ENCODE measurements at places on chromosomes 6 and 20. TPM values are rescaled to one million over a fixed set of nuclear protein-coding genes. Genes with fewer than 3 reads are reported as not detected.

Gene KCNQ2
- not detected for total RNA-seq

Gene ISM1
- not detected for total RNA-seq

Gene PSMG4
- 36.7 TPM for total RNA-seq

Gene STX11
- 1.7 TPM for total RNA-seq

Gene SFTA2
- total RNA-seq, result not detected

Gene E2F3
- total RNA-seq, result 4.5 TPM

Gene CTCFL
- not detected for total RNA-seq

Gene FAXC
- 0.15 TPM for total RNA-seq

Gene PI16
- under 0.01 TPM for total RNA-seq

Gene TAP1
- total RNA-seq, result 28.0 TPM

Gene RSPH9
- 0.94 TPM for total RNA-seq

Gene PAQR8
- 1.9 TPM for total RNA-seq

Gene NKAPL
- total RNA-seq, result 1.4 TPM

Gene PLAGL1
- total RNA-seq, result 12.6 TPM

Gene WFDC10B
- not detected for total RNA-seq

Gene CCN6
- total RNA-seq, result not detected

Gene KCNK16
- total RNA-seq, result not detected

Gene MLIP
- not detected for total RNA-seq

Gene ULBP3
- 5.0 TPM for total RNA-seq

Gene C2
- total RNA-seq, result 0.90 TPM

Gene GGT7
- total RNA-seq, result 11.9 TPM

Gene SSTR4
- total RNA-seq, result not detected

Gene COL19A1
- not detected for total RNA-seq

Gene COMMD7
- total RNA-seq, result 9.4 TPM

Gene CFB
- 15.0 TPM for total RNA-seq

Gene RAB32
- 108 TPM for total RNA-seq

Gene MRPL14
- total RNA-seq, result 52.8 TPM

Gene POPDC3
- total RNA-seq, result 1.4 TPM

Gene TMC2
- total RNA-seq, result not detected

Gene ATP9A
- 82.1 TPM for total RNA-seq

Gene COL11A2
- total RNA-seq, result 0.08 TPM

Gene TCFL5
- 12.5 TPM for total RNA-seq

Gene GDAP1L1
- not detected for total RNA-seq

All from smooth muscle cell of the coronary artery (primary cell).